ENCODE measurements at places on chromosomes 11 and 22.

GRCh38 chr11:96197801-96198701 lies 144.9 kb downstream of the MAML2 start:
- DNase-seq = no peak

DNA sequence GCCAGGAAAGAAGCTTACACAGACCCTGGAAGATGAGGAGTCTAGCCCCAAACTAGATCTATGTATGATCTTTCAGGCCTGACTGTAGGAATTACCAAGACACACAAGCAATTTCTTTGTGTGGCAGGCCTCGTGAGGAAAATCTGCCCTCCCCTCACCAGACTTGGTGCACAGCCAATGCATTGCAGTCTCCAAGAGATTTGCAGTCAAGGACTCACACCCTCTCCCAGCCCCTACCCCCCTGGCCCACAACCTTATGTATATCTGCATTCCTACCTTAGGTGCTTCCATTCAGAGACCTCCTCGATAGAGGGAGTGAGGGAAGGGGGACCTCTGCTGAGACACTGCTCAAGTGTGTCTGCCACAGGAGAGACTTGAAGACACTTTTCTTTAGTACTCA lies 9.8 kb downstream of the OR8B12 start:
- no peak for DNase-seq

DNA sequence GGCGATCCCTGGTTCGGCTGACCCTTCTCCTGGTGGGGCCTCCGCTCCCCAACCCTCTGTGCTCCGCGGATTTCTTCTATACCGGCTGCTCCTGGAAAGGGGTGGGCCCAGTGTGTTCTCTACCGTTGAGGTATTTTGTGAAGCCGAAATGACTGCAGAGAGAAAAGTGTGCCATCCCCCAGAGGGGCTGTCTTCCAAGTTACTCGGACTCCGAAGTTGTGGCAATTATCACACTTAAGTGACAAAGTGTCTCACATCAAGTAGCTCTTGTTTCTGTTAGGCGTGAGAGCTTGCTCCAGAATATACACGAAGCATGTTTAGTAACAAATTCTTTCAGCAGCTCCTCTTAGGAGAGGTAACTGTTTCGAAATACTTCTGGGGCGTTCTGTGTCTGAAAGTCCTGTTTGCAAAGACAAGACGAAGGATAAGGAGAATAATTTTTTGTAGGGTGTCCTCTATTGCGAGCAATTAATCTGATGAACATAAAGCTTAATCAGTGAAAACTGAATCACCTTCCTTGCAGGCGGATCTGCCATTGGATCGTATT lies 434 bp downstream of the XPNPEP3 start:
- no peak for DNase-seq

GRCh38 chr22:28297504-28297903 lies 378.4 kb upstream of the PITPNB start:
- DNase-seq = no peak

GRCh38 chr22:18095101-18095805 lies 15.4 kb upstream of the TUBA8 start:
- DNase-seq = no peak

- no peak for DNase-seq
Measured at GRCh38 chr11:105208019-105208418, 68.5 kb upstream of the CARD18 start.

DNA sequence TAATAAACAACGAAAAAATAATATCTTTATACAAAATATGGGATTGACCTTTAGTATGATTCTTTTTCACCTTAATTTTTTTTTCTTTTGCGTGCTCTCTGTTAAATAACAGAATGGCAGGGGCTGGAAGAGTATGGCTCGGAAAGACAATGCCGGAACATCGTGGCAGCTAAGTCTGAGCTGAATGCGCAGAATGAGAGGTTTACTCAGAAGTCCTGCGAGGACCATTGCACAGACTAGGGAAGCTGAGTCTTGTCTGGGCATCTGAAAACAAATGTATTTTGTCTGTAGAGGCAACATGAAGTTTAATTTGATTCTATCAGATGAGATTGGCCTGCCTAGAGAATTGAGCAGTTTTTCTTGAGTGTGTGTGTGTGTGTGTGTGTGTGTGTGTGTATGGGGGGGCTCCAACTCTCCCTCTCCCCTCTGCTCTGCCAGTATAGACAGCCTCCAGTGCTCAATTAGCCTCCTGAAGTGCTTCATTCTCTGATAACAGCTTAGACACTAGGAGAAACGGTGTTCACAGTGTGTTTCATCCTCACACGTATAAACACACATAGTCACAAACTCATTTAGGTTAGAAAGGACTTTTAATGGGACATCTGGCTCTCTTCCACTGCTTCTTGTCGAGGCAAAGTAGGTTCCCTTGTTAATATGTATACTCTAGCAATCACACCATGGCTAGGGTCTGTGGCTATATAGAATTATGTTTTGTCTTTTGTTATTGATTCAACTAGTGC lies 244.3 kb upstream of the SORL1-AS1 start:
- no peak for DNase-seq

GRCh38 chr11:90700789-90701439 lies 478.1 kb upstream of the CHORDC1 start:
- no peak for DNase-seq

DNA sequence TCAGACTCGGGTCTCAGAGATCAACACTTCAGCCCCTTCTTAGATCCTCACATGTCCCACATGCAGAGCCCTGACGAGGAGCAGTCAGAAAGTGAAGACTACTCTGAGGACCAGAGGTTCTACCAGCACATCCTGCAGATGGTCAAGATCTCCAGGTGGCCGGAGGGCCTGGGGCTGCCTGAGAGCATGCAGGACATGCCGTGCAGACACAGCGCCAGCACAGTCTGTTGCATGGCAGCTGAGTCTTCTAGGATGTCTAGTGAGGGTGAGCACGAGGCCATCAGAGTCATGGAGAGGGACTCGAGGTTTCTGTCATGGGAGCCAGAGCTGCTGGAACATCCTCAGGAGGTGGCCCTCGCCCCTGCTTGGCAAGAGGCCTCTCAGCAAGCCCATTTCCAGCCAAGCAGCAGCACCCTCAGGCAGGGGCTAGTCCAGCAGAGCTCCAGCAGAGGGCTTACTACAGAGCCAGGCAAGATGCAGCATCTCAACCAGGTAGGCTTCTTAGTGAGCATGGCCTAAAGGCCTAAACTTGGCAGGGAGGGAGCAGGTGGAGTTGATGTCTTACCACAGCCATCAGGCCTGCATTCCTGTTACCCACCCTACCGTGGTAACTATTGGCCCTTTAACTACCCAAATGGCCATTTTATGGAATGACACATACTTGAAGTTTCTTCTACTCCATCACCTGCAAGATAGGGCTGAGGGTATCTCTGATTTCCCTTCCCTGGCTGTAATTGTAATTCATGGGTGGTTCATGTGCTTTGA lies 28.7 kb downstream of the CEP164 start:
- DNase-seq = no peak

DNA sequence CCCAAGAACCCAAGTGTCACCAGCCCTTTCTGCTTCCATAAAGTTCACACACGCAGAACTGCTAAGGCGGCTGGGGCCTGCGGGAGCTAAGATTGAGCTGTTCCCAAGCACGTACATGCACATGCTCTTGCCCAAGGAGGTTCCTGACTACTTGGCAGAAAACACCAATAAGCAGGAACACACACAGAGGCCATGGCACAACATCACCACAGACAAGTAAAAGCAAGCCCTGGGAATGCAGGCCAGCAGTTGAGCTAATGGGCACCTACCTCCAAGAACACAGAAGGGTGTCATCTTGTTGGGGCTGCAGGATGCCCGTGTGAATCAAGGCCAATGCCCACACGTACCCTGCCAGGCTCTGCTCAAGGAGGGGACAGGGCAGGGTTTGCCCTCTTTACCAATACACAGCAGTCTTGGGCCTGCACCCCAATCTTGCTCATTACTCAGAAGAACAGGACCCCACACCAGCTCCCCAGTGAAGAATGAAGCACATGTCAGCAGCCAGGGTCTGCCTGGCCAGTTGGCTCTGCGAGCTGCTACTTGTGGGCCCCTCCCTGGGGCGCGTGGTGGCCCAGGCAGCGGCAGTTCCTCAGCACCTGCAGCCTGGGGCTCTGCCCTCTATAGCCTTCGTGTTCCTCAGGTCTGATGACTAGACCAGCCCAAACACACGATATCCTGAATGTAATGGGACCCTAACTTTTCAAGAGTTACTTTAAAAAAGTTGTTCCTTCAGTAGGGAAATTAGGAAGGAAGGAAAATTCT lies 32.3 kb upstream of the CYP2D6 start:
- DNase-seq = no peak

- no peak for DNase-seq
Measured at GRCh38 chr11:96132437-96132836, 208.5 kb upstream of the MTMR2 start.

DNA sequence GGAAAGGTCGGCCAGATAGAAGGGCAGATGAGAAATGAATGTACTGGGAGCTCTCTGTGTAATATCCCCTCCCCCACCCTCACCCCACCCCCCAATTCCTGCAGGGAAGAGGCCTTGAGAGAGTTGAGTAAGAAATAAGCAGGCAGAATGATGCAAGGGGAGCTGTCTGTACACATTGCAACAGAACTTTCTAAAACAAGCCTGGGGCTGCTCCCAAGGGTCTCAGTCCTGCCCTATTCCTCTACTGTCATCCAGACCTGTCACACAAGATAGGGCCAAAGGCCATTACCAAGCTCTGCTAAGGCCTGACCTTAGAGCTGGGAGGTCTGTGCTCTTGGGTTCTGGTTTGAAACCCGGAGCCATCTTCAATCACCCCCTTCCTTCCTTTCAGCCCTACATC lies 5.7 kb upstream of the DGAT2 start:
- no peak for DNase-seq

- DNase-seq = no peak
Measured at GRCh38 chr22:49205483-49205800, 622.2 kb downstream of the BRD1 start.

- no peak for DNase-seq
Measured at GRCh38 chr22:30188911-30189310, 57.6 kb downstream of the LIF start.

GRCh38 chr22:30031764-30032455 lies 48.4 kb upstream of the HORMAD2 start:
- no peak for DNase-seq

DNA sequence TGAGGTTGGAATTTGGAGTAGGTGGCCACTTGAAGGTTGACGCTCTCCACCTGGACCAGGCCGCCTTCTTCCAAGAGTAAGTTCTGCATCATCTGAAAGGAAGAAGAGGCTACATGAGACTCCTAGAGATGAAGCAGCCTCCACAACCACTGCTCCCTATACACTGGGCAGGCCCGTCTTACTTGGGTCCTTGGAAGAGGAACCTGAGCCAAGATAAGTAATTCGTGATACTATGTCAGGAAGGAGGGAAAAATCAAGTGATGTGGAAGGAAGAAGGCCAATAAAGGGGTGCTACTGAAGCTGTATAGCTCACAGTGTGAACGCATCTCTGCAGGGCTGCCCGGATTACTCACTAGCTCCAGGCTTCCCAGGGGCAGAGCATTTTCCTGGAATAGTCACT lies 11.1 kb downstream of the UFD1 start:
- DNase-seq = no peak

DNA sequence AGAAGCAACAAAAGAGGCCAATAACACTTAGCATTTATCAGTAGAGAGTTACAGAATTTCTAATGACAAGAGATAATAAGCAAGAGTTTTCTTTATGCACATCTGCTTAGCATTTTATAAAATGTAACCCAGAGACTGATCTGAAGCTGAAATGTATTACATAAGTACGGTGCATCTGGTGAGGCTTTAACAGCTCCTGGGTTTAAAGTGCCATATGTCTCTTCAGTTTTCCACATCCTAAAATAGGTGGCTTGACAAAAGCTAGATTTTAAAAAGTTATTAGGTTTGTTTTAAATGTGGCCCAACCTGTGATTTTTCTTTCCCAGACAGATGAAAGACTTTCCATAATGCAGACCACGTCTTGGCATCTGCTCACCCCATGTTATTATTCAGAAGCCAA lies 620.7 kb upstream of the ARHGAP42 start:
- no peak for DNase-seq

GRCh38 chr11:63080682-63081081 lies 63.3 kb downstream of the SLC22A24 start:
- no peak for DNase-seq

- no peak for DNase-seq
Measured at GRCh38 chr11:112163875-112164685, at the start of gene IL18. IL18 (minus strand) TSS chr11:112164094; CDS start chr11:112155053, 9,041 bp downstream.

DNA sequence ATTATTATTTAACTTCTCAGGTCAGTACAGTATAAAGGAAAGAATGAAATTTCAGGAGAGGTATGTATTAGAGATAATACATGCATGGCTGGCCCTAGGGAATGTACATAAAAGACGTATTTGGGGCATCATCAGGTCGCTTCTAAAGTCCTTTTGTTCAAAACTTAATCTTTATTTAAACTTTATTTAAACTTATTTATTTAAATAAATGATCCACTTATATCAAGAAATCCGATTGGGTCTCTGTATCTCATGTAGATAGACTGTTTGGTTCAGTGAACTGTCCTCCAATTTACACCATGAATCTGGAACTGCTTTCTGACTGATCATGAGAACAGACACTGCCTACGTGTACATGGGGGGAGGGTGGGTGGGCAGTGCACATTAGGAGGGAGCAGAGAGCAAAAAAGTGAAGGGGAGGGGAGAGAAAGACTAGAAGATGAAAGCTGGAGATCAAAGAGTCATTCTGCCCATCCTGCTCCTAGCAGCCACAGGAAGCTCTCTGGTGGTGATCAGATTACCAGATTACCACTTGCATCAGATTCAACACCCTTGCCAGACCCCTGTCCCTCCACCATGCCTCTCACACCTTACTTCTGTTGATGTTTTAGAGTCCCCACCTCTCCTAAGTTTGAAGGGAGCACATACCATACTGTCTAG lies 92.1 kb upstream of the MTMR2 start:
- no peak for DNase-seq

GRCh38 chr11:118045191-118045590 lies 31.7 kb upstream of the TMPRSS4 start:
- no peak for DNase-seq

DNA sequence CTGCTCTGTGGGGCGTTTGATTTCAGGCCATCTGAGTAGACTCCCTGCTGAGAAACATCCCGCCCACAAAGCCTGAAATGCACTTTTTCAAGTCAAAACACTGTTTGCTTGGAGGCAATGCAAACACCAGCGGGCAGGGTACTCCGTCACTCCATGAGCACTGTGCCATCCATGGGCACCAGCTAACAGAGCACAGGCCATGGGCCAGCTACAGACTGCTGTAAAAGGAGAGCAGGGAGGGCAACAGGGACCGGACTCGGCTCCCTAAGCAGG lies 16.6 kb upstream of the EFCAB6 start:
- DNase-seq = peak; percentile 60

- no peak for DNase-seq
Measured at GRCh38 chr11:123183391-123184099, 11.5 kb downstream of the CLMP start.

- DNase-seq = no peak
Measured at GRCh38 chr11:35045236-35045820, 93.6 kb upstream of the CD44 start.

DNA sequence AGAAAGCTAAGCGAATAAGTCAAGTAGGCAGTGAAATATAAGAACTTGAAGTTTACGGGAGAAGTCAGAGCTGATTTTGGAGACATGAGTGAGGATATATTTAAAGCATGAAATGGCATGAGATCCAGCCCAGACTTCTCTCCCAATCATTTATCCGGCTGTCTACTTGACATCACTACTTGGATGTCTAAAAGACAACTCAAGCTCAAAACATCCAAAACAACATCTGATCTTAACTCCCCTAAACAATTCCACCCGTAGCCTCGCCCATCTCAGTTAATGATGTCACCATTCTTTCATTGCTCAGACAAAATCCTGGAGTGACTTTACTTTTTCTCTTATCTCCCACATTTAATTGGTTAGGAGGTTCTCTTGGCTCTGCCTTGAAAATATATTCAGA lies 44.5 kb downstream of the WEE1 start:
- DNase-seq = no peak

- DNase-seq = no peak
Measured at GRCh38 chr11:41996533-41996932, 537.1 kb upstream of the LRRC4C start.
